CD4-positive, alpha-beta T cell treated with Interferon alpha-2 for 1 hour (primary cell): ENCODE measurements at places on chromosomes 1 and 21.

DNA sequence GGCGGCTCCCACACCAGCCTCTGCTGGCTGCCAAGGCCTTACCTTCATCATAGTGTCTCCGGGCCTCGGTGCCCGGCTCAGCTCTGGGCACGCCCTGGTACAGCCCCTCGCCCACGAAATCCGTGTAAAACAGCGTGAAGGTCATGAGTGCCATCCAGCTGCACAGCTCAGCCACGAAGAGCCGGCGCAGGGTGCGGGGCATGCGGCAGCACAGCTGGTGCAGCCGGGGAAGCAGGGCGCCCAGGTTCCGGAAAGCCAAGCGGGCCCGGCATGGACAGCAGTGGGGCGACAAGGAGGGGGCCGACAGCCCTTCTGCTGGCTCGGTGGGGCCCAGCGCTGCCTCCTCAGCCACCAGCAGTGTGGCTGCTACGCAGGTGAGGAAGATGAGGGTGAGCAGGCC, 17.5 kb downstream of the SLC45A3 start:
- DNase-seq = no peak

DNA sequence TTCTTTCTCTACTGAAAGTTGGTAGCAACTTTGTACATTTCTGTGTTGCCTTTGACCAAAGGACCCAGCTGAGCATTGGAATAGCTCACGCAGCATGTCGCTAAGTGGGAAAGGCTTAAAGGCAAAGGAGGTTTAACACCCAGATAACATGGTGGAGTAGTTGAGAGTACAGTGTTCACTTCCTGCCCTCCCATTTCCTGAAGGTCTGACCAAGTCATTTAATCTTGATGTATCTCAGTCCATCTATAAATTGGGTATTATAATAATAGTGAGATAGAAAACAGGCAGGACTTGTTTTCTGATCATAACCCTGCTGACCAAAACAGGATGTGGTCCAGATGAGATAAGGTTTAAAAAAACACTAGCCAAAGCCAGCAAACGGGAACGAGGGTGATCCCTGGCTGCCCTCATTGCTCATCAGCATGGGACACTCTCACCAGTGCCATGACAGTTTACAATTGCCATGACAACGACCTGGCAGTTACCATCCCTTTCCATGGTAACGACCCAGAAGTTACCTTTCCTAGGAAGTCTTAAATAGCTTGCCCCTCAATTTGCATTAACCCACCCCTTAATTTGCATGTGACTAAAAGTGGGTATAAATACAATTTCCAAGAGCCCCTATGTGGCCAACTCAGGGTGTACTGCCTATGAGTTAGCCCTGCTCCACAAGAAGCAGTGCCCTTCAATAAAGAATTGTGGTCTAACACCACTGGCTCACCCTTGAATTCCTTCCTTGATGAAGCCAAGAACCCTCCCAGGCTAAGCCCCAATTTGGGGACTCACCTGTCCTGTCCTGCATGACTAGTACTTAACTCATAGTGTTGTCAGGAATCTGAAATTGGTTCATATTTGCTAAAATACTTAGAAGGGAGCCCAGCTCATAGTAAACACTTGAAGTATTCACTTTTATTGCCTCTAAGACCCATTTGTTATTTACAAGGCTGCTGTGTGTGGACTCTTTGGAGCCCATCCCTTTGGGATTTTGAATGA, 28.4 kb upstream of the FHAD1 start:
- DNase-seq = peak; percentile 8

DNA sequence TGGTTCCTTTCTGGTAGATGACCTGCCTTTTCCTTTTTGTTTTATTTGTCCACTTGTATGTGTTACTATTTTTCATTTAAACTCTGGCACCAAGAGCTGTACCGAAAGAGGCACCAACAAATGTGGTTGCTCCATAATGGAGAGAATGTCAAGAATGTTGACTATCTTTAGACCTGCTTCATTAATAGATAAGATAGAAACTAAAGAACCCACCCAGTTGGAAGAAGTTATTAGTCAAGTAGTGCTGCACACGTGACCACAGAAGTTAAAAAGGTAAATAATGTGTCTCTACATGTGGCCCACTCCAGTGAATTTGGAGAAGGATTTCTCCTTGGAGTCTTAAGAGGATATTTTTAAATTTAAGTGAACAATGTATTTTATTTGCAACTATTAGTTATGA, 9.3 kb downstream of the ATP1A1 start:
- DNase-seq = no peak

- DNase-seq = no peak
These were observed 37.4 kb downstream of the CLCC1 start for GRCh38 chr1:108925920-108926319.

GRCh38 chr1:204286315-204286714, 72.5 kb upstream of the GOLT1A start:
- no peak for DNase-seq

GRCh38 chr21:37986751-37987399, 70.6 kb upstream of the KCNJ6 start:
- no peak for DNase-seq

- no peak for DNase-seq
These were observed 149.7 kb downstream of the PGBD5 start for GRCh38 chr1:230276401-230276800.

GRCh38 chr1:91505086-91505485, 4.4 kb downstream of the CDC7 start:
- DNase-seq = no peak

DNA sequence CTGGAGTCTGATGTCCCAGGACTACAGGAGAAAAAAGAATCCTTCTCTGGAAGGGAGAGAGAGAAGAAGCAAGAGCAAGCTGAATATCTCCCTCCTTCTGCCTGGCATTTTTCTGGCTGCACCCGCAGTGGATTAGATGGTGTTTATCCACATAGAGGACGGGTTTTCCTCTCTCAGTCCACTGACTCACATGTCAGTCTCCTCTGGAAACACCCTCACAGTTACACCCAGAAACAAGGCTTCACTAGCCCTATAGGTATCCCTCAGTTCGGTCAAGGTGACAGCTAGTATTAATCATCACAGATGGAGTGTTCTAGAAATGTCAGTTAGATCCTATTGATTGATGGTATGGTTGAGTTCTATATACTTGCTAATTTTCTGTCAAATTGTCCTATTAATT, 87.9 kb downstream of the RHOU start:
- DNase-seq = no peak

DNA sequence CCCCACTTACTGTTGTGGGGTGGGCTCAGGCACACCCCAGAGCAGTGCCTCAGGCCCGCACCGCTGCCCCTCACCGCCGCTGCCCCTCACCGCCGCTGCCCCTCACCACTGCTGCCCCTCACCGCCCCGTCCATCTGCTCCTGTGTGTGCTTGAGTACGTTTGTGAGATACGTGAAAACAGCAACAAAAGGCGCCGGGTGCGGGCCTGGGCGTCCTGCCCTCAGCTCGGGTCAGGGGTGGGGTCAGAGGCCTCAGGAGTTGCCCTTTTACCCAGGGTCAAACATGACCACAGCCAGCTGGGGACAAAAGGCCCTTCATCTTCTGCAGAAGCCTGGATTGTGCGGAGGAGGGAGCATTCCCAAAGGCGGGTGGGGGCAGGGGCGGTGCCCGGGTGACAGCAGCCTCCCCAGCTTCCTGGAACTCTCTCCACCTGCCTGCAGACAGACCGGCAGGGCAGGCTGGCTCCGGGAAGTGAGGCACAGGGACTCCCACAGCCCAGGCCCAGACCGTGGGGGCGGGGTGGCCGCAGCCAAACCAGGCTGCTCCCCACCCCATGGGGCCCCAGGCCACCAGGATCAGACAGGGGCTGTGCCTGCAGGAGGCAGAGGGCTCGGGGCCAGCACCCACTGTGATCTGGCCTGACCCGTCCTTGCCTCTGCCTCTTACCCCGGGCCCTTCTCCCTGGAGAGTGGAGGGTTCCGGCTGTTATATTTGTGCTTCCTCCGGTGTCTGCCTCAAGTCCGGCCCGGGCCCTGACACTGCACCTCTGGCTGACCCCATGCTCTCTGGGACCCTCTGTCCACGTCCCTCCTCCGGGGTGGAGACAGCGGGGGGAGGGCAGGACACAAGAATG, 2.3 kb upstream of the VWA1 start:
- no peak for DNase-seq

- DNase-seq = no peak
These were observed 234.6 kb downstream of the USP25 start for GRCh38 chr21:15964236-15964855.

DNA sequence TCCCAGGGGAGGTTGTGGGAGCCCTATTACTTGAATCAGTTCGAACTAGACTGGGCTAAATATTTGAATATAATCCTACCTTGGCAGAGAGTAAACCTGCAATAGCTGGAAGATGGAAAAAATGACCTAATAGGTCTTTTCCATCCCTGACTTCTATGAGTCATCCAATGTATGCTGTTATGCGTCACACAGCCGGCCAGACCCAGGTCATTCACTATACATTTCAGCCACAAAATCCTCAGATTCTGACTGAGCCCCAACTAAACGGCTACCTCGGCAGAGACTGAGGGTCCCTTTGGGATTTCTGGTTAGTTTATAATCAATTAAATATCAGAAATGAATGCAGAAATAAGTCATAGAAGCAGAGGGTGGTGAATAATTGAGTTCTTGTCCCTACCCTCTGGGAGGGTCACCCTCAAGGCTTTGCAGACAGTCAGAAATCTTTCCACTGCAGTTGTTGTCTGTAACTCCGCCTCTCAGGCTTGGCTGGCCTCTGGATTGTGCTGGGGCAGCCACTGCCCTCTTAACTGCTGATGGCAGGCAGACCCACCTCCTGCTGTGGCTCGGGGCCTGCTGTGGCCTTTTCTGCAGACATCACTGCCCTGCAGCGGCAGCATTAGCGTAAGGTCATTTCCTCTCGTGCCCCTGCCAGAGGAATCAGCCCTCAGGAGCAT, 240.5 kb downstream of the TGFB2 start:
- no peak for DNase-seq

- no peak for DNase-seq
These were observed 76.9 kb upstream of the CCDC190 start for GRCh38 chr1:162937716-162938395.

GRCh38 chr1:241532864-241533263, 686 bp downstream of the KMO start:
- DNase-seq = no peak

DNA sequence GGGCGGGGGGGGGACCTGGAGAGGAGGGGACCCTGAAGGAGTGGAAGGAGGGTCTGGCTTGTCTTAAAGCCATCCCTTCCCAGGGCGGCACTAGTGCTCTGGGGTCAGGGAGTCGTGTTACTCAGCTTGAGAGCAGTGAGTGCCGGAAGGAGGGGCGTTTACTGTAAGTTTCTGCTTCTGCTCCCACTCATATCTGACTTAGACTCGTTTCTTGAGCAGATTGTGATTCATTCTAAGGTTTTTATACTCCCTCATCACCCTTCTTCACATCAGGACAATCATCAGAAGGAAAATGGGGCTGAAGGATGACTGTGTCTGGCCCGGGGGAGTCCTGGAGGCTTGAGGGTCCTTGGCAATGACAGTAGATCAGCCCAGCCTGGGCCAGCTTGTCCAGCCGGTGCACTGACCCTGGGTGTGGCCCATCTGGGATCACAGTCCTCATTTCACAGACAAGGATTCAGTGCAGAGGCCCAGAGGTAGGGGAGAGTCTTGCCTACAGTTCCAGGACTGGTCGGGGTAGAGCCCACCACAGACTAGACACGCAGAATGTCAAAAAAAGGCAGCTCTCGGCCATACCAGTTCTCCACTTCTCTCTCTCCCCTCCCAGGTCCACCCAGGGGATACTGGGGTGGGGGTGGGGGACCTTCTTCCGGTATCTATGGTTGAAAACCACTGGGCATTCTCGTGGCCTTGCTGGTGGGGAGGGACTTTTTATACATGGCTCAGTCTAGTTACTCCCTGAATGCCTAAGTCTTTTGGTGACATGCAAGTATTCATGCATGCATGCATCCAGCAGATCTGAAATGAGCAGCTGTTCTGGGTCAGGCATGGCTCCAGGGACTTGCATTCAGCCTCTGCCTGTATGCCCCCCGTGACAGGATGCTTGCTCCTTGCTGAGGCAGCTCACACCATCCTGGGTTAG, 5.1 kb downstream of the TNFRSF8 start:
- DNase-seq = no peak

- no peak for DNase-seq
These were observed 28.7 kb downstream of the C1orf87 start for GRCh38 chr1:60044881-60045280.

- DNase-seq = no peak
These were observed 24.9 kb downstream of the MATN1 start for GRCh38 chr1:30698401-30698981.
